Posterior cingulate gyrus (tissue), 11 donors: ENCODE measurements at places on chromosomes 2 and 18.

DNA sequence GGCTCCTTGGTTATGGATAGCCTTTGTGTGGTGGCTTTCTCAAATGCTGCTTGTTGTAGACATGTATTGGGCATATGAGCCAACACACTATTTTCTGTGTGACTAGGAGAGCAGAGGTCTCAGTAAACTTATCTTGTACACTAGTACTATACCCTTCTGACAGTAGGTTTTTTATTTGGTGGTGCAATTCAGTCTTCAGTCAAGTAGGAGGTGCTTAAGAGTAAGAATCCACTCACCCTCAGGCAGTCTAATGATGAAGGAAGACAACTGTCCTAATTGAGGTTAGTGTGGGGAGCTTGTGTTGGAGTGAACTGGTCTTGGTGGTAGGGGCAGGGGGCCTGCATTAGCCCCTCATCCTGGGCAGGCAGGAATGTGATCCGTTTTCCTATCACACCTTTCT is 164.0 kb downstream of the SLC4A10 start:
- no peak for DNase-seq

GRCh38 chr2:222563106-222563718 is 92.7 kb downstream of the FARSB start:
- DNase-seq = no peak

DNA sequence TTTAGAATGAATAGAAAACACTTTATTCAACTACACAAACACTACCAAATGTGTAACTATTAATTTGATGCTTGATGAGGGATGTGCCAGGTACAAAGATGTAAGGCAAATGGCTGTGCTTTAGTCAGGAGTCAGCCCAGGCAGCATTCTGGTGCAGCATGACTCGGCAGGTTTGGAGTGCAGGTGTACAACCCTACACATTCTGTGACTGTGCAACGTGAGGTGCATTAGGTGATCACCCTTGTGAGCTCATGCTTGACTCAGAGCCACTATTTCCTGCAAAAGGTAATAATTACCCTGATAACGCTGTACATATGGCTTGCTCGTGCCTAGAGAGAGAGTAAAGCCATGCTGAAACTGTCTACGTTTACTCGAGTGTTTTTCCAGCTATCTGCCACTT is 288.7 kb upstream of the DSEL start:
- no peak for DNase-seq

GRCh38 chr18:45197526-45197970 is 417.7 kb upstream of the SLC14A2 start:
- no peak for DNase-seq

GRCh38 chr18:37260367-37261093 is 305.1 kb downstream of the CELF4 start:
- no peak for DNase-seq

DNA sequence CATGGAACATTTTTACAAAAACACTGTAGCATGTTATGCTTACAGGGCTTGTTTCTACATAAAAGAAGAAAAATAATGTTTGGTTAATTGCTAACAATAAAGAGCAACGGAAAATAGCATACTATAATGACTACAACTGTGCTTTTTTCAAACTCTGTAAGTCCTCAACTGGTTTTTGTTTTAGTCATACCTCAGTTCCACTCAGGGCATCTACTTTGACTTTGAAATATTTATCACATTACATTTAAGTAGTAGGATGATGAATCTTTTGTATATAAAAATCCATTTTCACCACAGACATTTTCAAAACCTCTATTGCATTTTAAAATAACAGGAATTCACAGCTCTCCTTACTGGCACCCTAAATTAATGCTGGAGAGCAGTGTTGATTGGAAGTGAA is 8.3 kb downstream of the SATB2 start:
- DNase-seq = no peak

- DNase-seq = no peak
These were observed 67.4 kb downstream of the RNF152 start for GRCh38 chr18:61825386-61825785.

DNA sequence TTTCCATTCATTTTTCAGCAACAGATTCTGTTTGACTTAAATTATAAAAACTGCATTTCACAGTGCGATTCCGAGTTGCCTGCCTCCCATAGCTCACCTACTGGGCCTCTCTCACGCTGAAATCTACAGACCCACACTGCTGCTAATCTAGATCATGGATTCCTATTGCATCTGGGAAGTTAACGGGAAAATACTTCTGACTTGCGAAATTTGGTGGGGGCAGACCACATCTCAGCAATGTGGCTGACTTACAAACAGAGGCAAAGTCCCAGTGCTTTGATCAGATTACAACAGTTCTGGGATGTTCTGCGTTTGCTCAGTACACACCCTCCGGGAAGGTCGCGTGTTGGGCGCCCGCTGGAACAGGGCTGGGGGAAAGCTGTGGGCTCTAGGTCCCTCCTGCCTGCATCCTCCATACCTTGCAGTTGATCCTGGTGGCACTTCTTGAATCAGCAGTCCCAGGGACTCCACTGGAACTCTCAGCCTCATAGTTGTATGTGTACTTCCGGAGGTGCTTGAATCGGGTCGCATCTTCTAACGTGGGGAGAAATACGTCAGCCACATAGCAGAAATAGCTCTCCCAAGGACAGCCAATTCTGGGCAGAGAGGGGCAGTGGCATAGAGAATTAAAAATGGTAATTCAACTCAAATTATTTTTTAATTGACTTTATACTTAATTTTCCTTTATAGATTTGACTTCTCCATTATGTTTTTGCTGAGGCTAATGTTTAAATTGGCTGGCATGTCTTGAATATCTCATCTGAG is 1.7 kb downstream of the APOB start:
- no peak for DNase-seq

DNA sequence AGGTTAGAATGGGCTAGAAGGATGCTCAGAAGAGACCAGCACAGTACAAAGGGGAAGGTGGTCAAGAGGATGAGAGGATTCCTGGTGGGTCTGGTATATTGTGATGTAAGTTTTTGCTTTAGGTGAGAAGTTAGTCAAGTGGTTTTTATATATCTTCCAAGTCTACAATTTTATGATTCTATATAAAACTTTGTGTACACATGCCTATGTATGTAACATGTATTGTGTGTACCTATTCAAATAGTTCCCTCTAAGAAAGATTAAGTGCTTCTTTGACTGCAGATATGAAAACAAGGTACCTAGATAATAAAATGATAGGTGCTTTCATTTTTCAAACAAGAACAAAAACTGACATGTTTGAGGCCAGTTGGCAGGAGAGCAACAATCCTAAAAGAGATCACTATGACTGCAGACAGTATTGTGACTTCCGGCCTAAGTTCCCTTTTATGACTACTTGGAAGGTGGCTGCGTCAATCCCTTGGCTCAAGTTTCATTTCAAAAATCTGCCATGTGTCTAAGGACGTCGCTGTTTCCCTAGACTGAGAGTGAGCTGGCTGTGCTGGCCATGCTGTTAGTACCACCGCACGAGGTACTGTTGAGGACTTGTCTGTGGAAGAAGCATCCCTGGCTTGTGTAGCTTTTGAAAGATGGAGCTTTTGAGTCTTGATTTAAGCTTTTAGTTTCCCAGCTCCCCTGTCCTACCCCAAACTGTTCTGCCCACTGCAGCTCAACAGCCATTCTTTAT is 123.1 kb downstream of the PRPF40A start:
- DNase-seq = no peak

DNA sequence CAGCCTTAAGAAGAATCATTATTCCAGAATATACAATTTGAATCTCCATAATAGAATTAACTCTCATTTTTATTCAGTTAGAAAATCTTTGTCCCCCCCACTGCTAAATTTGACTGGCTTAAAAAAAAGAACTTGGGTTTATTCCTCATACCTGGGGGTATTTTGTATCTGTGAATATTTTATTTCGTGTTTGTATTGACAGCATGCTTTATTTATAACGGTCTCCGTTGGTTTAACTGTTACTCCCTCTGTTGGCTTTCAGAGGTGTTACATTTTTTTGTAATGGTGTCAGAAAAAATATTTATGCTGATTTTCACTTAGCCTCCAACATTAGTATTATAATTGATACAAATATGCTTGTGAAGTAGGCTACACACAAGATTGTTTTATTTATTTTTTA is 109.1 kb downstream of the HAUS1 start:
- no peak for DNase-seq

GRCh38 chr2:67108231-67108630 is 288.9 kb upstream of the ETAA1 start:
- DNase-seq = no peak
